ENCODE measurements at places on chromosomes 11 and 22.
A peak's percentile ranks its signal among the peaks of the same experiment; 100 is the strongest.

DNA sequence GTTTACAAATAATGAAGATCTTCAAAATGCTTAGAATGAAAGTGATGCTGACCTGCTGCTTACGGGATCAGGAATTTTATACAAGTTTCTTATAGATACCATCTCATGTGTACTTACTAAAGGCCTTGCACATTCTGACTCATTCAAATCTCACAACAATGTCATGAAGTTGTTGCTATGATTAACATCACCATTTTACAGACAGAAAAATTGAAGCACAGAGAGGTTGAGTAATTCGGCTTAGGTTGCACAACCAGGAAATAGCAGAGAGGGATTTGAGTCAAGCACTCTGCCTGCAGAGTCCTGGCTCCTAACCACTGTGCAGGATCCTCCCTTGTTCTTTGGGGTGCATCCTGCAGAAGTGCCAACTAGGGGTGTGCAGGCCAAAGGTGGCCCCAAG, 471.9 kb downstream of the MIAT start:
- DNase-seq = no peak

DNA sequence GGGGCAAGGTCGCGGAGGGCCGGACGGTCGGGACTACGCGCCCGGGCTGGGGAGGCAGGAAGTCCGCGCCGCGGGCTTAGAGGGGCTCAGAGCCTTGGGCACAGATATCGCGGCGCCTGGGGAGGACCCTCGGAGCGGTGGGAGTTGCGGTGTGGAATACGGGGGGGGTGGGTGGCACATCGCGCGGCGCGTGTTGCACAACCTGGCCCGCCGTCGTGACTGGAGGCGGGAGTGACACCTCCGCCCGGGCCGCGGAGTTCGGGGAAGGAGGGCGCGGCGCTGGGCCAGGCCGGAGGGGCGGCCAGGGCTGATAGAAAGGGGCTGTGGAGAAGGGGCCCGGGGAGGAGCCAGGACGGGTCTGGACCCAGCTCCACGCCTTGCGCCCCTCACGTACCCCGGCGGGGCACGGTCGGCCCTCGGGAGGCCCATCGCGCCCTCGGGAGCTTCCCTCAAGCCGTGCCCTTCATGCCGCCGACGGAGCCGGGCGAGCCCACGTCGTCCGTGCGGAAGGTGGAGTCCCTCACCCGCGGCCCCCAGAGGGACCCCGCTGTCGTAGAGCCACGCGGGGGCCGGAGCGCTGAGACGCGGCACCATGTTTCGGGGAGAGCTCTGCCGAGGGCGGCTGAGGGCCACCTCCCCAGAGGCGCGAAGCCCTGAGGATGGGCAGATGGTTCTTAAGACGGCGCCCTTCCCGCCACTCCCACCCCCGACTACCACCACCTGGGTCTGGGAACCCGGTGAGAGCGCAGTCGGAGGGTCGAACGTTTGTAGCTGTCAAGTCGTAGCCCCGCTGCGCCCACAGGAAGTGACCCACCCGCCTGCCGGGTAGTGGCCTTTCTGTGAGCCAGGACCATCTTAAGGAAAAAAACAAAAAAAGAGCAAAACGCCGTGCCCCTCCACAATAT, 729 bp downstream of the IL17RA start:
- peak; percentile 29 for DNase-seq

- DNase-seq = no peak
Observed at GRCh38 chr11:133154781-133155180, 377.5 kb downstream of the OPCML start.

DNA sequence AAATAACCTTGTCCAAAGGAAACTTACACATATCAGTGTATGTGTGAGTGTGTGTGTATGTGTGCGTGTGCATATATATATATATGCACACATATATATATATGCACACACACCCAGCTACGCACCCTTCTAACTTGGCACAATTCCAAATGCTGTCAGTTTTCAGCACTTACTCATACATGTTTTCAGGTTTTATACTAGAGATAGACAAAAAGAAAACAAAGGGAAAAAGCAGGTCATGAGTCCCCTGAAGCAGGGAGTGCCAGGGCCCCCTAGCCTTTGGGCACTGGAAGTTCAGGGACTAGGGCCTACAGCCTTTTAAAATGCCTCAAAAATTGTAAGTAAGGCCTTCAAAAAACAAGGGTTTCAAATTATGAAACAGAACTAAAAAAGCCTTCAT, 265.4 kb downstream of the CADM1 start:
- no peak for DNase-seq

DNA sequence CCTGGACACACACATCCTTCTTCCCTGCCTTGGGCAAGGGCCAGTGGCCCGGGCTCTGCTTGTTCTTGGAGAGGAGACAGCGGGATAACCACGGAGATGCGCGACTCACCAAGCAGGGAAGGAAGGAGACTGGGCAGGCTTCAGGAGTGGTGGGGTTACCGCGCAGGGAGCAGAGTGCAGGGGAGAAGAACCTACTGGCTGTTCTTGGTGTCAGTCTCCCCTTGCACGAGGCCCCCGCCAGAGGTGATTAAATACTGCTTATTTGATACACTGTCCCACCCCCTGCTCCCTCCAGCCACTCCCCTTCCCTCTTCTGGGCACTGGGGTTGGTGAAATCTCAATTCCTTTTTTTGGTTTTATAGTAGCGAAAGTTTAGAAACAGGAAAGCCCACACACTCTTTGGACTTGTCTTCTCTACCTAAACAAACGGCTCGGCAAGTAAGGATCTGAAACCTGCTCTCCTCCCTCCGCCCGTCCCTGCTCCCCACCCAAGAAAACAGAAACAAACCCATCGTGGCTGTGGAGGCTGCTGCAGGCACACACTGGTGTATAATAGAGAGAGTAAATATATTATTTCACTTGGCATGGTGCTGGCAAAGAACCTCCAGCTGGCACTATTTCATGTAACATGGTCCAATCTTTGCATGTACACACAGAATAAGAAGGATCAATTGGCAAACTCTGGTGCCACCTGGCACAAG, 10.8 kb downstream of the LARGE2 start:
- peak; percentile 77 for DNase-seq

GRCh38 chr11:115345840-115346239, 158.4 kb downstream of the CADM1 start:
- DNase-seq = no peak

GRCh38 chr22:21942407-21943343, 10.0 kb downstream of the PPM1F start:
- DNase-seq = no peak

DNA sequence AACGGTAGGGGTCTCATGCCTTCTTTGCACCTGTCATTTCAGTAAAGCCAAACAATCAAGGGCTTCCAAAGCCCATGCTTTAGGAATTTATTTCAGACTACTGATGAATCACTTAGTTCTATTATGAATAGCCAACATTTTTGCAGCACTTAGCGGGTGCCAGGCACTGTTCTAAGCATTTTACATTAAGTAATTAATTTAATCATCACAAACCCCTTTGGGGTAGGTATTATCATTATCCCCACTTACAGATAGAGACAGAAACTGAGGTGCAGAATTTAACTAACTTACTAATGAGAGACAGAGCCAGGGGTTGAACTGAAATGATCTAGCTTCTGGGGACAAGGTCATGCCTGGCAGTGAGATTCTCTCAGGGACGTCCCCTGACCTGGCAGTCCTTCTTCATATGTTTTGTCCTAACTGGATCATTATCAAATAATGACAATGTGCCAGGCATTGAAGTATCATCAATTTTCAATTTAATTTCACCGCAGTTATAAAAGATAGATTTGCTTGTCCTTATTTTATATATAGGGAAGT, 31.7 kb upstream of the NAV2 start:
- no peak for DNase-seq

GRCh38 chr11:85347291-85347690, 279.9 kb downstream of the DLG2 start:
- DNase-seq = no peak

DNA sequence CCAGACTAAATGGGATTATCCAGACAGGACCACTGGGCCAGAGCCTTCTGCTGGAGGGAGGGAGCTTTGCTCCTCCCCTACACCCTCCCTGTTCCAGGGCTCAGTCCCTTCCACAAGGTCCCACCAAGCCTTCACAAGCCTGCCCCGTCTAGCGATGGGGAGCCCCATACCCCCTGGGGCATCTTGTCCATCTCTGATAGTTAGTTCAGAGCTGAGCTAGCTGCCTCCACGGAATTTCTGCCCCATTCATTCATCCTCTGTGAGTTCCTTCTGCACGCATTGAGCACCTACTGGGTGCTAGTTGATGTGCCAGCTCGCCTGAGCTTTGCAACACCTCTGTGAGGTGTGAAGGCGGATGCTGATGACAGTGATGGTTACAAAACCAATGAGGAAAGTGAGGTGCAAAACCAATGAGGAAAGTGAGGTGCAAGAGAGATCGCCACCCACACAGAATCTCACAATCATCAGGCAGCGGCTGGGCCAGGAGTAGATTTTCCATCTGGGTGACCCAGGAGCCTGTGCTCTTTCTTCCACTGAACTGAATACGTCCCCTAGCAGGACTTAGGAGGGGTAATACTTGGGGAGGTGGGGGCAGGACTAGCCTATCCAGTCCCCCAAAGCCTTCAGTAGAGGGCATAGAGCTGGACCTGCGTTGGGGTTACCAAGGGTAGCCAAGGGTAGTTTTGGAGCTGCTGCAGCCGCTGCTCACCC, 21.5 kb upstream of the CBX7 start:
- no peak for DNase-seq

DNA sequence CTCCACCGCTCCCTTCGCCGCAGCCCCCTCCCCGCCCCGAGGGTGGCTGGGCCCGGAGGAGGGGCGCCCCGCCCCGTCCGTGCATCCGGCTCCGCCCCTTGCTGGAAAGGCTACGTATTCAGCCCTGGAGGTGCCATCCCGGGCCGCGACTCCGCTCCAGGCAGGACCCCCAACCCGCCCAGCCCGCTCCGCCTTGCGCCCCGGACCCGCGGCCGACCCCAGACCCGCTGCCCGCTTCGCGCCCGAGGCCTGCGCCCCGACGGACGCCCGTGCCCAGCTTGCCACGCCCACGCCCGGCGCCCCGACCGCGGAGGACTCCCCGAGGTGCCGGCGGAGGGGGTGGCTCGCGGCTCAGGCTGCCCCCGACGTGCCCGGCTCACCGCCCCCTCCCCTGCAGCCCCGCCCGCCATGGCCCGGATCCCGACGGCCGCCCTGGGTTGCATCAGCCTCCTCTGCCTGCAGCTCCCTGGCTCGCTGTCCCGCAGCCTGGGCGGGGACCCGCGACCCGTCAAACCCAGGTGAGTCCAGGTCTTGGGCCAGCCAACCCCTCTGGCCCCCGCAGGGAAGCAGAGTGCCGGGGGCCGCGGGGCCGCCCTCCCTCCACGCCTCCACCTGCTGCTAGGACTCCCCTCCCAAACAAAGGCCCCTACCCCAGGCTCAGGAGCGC, at the start of gene ADM2:
ADM2 (plus strand) TSS at position 104 of the 667 bp plus-strand sequence; CDS start at position 409, 305 bp downstream.
- DNase-seq = peak; percentile 68

- DNase-seq = peak; percentile 3
Observed at GRCh38 chr11:15412054-15412453, 297.3 kb downstream of the INSC start.

DNA sequence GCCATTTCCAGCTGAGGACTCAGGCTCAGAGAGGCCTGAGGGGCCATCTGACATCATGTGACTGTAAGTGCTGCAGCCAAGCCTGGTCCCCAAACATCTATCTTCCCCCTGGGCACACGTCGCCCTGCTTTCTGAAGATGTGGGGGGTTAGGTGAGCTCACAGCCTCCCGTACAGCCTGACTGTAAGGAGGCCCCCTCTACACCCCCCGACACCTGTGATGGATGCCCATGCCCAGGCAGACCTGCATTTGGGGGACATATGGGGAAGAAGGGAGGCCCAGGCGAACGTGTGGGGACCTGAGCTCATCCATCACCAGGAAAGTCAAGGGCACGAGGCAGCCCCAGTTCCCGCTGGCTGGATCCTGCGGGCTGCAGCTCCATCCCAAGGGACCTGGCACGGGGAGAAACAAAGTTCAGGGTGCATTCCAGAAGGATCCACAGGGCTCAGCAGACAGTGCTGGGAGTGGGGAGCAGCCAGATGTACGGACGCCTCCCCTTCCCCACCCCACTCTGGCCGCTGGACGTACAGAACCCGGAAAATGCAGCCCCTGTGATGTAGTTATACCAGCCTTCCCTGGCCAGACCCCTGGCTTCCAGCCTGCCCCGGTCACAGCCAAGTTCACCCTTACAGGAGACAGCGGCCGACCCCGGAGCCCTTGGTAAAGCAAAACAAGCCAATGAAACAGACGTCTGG, 1431.4 kb downstream of the BRD1 start:
- DNase-seq = no peak

DNA sequence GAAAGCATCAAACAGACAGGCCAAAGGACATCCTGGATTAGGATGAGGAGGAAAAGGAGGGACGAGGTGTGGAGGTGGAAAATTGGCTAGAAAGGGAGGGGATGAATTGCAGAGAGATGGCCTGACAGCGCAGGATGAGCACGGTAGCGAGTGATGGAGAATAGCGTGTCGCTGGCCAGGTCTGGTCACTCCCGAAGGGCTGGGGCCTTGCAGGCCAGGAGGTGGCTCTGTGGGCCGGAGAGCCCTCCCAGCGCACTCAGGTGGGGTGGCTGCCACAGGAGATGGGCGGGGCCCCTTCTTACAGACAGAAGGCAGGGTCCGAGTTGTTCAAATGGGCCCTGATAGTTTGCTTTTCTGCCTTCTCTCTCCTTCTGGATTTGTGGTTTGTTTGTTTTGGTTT, 37.1 kb upstream of the THY1 start:
- DNase-seq = no peak

DNA sequence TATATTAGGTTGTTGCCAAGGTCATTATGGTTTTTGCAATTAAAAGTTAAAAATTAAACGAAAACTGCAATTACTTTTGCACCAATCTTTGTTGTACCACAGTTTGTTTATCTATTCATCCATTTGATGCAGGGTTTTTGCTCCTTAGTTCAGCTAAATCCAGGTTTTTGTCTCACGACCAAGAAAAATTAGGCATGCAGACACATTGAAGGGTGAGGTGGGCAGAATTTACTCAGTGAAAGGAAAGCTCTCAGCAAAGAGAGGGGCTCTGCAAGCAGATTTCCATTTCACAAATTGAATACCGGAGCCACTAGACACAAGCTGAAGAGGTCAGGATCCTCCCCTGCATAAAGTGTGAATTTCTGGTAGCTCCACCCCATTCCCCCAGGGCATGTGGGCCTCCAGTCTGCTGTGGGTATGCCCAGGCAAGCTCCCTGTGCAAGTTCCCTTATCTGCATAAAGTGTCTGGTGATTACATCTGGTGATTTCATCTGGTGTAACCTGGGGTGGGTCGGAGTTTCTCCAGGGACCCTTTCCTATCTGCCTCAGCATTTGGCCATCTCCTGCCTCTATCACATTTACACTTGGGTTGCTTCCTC, 33.3 kb downstream of the APOL6 start:
- no peak for DNase-seq
